NCI-H1105 treated with DMSO at 0.1 percent for 48 hours (cell line): ENCODE measurements at places on chromosomes 3 and 15.
A peak's percentile ranks its signal among the peaks of the same experiment; 100 is the strongest.

DNA sequence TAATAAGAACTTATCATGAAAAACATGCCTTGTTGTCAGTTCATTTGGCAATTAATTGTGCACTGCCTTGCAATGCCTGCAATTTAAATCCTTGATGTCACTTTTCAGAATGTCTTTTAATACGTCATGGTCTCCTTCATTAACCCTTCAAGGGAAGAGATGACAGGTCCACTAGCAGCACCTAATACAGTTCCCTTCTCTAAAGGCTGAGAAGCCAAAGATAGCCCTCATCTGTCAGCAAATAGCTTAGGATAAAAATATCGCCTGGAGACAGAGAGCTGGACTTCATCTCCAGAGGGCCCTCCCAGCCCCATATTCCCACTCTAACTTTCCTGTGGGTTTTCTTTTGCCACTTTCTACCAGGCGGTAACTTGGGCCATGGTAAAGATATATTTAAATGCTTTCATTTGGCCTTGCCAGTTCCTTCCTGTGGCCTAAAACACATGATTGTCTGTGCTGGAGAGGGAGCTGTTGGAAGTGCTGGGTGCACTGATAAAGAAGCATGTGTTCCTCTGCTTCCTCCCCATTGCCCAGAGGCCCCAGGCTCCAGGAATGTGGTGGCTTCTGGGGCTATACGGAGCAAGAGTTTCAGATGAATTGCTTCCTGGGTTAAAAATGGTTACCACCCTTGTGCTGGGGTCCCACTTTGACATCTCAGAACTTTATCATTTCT, 76.3 kb upstream of the UMPS start:
- no peak for DNase-seq

DNA sequence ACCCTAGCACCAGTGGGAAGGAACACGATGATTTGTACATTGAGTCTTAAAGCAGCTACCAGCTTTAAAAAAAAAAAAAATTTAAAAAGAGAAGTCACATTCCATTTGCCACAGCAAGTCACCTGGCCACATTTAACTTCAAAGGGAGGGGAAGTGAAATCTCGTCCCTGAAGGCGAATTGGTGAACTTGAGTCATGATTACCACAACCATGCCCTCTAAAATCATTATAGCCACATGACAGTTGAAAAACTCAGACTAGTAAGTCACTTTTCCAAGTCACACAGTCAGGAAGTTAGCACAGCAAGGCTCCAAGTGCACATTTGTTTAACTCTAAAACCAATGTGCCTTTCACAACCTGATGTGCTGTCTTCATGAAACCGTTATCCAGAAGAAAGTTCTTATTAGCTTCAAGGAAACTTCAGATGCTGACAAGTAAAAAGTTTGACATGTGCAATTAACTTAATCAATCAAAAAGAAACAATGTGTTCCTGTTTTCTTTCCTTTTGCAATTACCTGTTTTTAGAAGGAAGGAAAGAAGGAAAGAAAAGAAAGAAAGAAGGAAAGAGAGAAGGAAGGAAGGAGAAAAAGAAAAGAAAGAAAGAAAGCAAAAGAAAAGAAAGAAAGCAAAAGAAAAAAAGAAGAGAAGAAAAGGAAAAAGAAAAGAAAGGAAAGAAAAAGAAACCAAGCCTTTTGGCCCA, 8.3 kb upstream of the THSD4 start:
- no peak for DNase-seq

DNA sequence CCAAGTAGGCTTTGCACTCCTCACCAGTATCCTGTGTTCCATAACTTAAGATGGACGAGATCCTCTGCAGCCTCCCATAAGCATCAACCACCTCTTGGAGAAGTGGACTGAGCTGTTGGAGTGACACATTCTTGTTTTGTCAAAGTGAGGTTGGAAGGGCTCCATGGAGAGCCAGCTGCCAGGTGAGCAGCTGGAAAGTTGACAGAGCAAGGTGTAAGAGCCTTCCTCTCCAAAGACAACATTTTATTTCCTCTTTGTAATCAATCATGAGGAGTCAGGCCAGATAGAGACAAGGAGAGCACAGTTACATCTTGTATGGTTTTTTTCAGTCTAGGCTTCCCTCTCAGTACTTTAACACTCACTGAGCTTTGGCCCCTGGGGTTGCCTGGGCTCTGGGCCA, 5.1 kb downstream of the ABI3BP start:
- peak; percentile 29 for DNase-seq

- peak; percentile 81 for DNase-seq
Observed at GRCh38 chr3:66577426-66578203, 76.8 kb upstream of the LRIG1 start.

DNA sequence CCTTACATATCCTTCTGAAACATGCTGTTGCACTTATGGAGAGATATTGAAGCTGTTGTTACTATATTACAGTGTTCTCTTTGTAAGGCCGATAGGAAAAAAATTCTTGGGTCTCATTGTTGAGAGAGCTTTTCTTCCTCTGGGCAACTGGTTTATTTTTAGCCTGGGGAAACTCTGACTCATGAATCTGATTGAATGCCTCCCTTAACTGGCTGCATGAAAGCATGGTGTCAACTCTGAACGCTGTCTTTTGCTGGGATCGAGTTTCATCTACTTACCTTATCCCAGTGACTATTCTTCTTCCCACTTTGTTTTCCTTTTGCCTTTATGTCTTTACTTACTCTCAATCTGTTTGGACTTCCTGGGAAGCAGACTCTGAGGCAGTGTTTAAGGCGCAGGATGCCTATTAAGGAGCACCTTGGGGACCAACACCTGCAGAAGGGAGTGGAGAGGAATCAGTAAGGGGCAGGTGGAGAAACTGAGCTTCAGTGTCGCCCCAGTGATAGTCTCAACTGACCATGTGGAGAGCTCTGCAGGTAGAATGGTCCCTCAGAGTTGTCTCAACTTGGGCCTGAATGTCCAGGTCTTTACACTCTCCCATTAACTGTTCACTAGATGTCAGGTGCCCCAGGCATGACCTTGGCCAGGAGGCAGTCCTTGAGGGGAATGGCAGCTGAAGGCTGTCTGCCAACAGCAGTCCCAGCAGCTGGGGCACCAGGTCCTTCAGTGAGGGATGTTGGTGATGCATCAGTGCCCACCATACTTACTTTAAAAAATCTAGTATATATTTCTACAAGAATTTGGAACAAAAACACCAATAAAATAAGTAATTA, 88.9 kb upstream of the CCNL1 start:
- no peak for DNase-seq

- peak; percentile 31 for DNase-seq
Observed at GRCh38 chr3:101940521-101941317, 91.4 kb downstream of the NFKBIZ start.

DNA sequence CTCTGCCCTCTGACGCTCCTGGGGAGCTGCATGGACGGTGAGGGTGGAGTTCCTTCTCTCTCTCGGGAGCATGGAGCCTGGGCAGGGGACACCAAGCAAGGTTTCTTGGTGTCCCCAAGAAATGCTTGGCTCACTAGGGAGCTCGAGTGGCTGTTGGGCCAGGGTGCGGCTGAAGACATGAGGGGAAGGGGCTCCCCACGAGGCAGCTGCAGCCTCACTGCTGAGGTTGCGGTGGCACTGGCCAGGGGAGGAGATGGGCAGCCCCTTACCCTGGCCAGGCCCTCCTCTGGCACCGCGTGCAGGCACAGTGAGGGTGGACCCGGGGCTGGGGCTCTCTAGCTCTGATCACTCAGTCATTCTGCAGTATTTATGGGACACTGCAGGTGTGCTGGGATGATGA, 43.5 kb upstream of the SLC41A3 start:
- DNase-seq, result no peak

DNA sequence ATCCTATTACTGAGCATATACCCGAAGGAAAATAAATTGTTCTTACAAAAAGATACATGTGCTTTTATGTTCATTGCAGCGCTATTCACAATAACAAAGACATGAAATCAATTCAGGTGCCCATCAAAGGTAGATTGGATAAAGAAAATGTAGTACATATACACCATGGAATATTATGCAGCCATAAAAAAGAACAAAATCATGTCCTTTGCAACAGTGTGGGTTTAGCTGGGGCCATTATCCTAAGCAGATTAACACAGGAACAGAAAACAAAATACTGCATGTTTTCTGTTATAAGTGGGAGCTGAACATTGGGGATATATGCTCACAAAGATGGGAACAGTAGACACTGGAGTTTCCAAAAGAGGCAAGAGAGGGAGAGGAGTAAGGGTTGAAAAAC, 42.5 kb downstream of the SGO1 start:
- no peak for DNase-seq

- DNase-seq, result no peak
Observed at GRCh38 chr15:74038707-74039655, 43.4 kb downstream of the GOLGA6A start.

GRCh38 chr3:34856081-34856947, 783.0 kb upstream of the ARPP21 start:
- no peak for DNase-seq

DNA sequence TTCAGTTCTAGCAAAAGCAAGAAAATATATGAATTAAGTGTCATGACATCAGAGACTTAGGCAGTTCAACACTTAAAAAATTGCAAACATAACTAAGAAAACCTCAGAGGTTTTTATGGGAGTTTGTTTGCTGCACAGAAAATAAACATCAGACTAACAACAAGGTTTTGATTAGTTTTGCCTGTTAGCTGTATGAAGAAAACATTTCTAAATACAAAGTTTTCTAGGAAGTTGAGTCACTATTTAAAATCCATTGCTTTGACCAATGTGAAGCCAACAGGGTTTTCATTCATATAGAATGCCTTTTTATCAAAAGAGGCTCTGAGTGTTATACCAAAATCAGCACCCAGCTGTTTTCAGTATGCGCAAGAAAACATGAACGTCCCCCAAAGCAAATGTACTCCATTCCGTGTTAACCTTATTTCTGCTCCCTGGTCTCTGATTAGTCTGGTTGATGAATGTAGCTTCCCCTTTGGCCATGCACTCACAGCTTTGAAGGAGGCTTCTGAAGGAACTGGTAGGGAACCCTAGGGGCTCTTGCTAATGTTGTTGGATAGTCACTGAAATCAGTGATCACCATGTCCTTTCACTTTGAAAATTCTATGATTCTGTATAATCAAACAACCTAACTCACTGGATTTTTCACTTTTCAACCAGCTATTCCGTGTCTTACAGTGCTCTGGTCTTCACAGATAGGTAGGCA, 89.6 kb upstream of the TSEN2 start:
- no peak for DNase-seq

GRCh38 chr15:72502220-72502809, 28.2 kb downstream of the ARIH1 start:
- no peak for DNase-seq

DNA sequence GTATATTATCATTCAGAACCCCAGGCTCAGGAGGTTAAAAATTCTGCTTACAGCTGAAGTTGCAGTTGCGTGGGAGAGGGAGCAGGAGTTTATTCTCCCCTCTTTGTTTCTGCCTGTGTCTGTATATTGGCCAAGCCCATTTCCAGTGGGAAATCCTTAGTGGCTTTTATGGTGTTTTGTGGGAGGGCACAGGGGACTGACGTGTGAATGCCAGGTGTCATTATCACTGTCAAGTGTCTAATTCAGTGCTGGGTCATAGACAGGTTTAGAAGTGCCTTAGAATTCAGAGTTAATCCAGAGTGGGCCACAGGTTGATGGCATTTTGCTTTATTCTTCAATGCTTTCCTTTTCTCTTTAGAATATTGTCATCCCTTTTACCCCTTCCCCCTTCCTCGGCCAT, 33.4 kb downstream of the SLCO3A1 start:
- no peak for DNase-seq

GRCh38 chr3:153052096-153052460, 109.9 kb upstream of the RAP2B start:
- no peak for DNase-seq

DNA sequence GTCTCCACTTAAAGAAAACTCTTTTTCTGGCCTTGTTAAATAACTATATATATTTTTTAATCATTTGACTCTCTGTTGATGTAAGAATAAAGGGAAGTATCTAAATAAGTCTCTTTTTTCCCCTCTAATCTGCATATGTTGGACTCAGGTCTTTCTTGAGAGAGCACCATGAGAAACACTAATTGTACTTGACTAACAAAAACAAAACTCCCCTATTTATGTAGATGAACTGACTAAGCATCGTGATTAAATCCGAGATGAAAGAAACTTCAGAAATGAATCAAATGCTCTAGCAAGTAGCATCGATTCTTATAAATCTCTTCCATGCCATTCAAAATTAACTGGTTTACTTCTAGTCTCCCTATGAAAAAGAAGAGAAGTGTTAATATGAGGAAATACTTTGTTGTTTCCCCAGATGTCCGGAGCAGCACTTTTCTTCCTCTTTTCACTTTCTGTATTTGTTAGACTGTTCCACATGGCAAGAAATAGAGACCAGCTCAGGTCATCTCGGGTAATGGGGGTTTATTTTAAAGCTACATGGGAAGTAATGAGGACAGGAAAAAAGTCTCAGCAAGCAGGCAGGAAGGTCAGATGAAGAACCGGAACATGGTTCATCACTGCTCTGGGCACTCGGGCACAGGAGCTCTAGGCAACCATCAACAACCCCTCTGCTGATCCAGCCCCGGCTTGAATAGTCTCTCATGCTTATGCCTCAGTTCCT, 288.3 kb downstream of the CNTN6 start:
- no peak for DNase-seq

- DNase-seq, result no peak
Observed at GRCh38 chr15:67849538-67849937, 9.7 kb upstream of the RNU6-1 start.

- no peak for DNase-seq
Observed at GRCh38 chr3:32443478-32443877, 51.8 kb downstream of the CMTM7 start.

DNA sequence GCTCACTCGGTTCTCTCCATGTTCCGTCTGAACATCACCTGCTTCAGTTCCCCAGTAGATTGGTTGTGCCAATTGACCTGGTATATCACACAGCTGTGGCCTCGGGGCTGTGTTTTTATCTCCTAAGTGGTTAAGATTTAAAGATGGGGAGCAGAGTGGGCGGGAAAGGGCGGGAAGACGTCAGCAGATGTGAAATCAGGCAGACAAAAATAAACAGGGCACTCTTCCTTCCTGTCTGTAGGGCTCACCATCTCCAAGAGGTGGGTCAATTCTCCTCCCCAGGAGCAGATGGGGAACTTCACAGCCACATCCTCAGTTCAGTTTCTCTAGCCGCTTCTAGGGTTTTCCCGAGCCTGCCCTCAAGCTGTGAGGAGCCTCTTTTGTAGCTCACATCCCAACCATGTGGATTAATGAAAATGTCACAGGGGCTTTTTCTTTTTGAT, 26.8 kb upstream of the LIMD1 start:
- no peak for DNase-seq

GRCh38 chr15:62135532-62136134, 29.5 kb downstream of the C2CD4B start:
- DNase-seq, result no peak
